ENCODE measurements at places on chromosomes 7 and 10.

DNA sequence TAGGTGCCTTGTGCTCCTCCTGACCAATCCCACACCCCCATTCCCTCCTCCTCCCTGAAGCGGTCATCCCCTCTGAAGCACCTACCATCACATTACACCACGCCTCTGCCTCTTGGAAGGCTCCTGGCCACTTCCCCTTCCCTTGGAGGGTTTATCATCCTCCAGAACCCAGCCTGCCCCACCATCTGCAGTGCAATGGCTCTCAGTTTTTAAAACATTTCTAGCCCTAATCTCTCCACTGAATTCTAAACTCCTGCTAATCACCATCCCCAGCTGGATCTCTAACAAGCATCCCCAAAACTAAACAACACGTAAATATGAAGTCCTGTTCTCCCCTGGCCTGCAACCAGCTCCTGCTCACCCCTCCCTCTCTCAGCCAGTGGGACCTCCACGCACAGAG is 70.6 kb downstream of the PIP4K2A start:
- DNase-seq, result no peak

- no peak for DNase-seq
Observed at GRCh38 chr7:127791446-127792189, 139.6 kb downstream of the SND1 start.

- DNase-seq, result no peak
Observed at GRCh38 chr10:35819736-35820135, 177.6 kb upstream of the FZD8 start.

DNA sequence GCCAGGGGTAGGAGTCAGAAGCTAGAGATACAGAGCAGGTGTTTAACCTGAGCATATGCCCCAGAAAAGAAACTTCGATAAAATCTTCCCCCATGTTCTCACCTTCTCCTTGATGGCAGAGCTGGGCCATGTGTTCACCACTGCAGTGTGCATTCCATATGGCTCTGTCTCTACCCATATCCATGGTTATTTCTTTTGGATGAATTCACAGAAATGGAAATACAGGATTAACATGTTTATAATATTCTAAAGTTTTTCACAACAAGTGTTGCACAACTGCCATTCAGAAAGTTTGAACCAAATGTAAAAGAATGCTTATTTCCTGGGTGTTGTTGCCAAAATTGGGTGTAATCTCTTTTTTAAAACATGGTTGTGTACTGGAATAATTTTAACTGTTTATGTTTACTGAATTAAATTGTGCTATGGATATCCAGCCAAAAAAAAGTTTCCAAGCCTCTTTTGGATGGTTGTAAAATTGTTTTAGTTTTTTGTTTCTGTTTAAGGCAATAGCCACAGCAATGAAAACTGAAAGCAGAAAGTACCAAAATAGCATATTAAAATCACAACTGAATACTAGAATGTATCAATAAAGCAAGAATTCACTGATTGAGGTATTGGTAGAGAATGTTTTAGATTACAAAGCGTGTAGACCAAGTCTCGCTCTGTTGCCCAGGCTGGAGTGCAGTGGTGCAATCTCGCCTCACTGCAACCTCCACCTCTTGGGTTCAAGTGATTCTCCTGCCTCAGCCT is 19.9 kb upstream of the CCNY start:
- no peak for DNase-seq

GRCh38 chr10:69965086-69965485 is 87.6 kb upstream of the MACROH2A2 start:
- no peak for DNase-seq
